Uterus (tissue), 4 donors: ENCODE measurements at places on chromosomes 5 and 9.

- DNase-seq: no peak
Observed at GRCh38 chr9:100549048-100549447, 28.8 kb upstream of the CAVIN4 start.

- DNase-seq: no peak
Observed at GRCh38 chr9:128787659-128788058, 606 bp downstream of the TBC1D13 start.

DNA sequence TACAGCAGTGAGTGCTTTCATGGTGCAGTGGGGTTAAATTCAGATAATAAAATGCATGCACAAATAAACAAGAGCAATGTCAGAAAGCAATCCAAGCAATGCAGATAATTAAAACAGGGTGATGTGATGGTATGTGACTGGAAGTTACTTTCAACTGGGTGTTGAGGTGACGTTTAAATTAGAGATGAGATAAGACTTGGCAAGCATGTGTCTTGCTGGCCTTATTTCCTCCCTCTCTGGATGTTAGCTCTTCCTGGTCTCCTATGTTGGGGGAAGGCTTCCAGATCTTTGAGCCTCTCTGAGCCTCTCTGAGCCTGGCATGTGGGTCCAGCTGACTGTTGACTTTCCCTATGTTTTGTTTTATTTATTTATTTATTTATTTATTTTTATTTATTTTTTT, 54.4 kb downstream of the DOCK2 start:
- DNase-seq: no peak

GRCh38 chr9:78592811-78593210, 295.9 kb downstream of the PSAT1 start:
- no peak for DNase-seq

GRCh38 chr5:113748403-113748802, 234.9 kb downstream of the YTHDC2 start:
- no peak for DNase-seq

DNA sequence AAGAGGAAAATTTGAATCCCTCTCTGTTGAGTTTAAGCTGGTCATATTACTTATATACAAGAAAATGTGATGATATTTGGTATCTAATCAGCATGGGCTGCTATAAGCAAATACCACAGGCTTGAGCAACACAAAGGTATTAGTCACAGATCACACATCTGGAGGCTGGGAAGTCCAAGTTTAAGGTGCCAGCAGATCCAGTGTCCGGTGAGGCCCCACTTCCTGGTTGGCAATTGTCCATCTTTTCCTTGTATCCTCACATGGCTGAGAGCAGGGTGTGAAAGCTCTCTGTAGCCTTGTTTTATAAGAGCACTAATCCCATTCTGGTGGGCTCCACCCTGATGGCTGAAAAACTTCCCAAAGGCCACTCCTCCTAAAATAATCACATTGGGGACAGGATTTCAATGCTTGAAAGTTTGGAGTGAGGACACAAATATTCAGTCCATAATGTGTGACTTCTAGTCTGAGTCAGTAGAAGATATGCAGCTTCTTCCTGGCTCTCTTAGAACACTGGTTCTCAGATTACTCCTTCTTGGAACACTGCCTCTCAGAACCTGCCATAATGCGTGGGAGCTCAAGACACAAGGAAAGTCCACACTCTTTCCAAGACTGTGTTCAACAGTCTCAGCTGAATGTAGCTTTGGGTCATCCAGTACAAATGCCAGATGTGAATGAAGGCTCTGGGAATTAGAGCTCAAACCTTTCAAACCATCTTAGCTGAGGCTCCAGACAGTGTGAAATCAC, 124.1 kb downstream of the PRDM9 start:
- DNase-seq: no peak
